ENCODE measurements at places on chromosomes 1 and 21.

- no peak for DNase-seq
Observed at GRCh38 chr1:190168893-190169280, 308.8 kb downstream of the BRINP3 start.

GRCh38 chr1:25768999-25769398 is 31.0 kb upstream of the SELENON start:
- DNase-seq = no peak

GRCh38 chr1:152970495-152970894 is at the start of gene SPRR4:
Gene SPRR4, plus strand, starts transcription at chr1:152970648. Its CDS starts 1,243 bp downstream, at chr1:152971891.
- DNase-seq = no peak

- DNase-seq = no peak
Observed at GRCh38 chr1:208108646-208109330, 135.4 kb downstream of the PLXNA2 start.

- DNase-seq = no peak
Observed at GRCh38 chr1:31400393-31400792, 12.6 kb upstream of the SERINC2 start.

- no peak for DNase-seq
Observed at GRCh38 chr1:202306535-202307345, 35.0 kb downstream of the UBE2T start.

GRCh38 chr1:155272466-155273342 is 600 bp downstream of the CLK2 start:
- DNase-seq = no peak

GRCh38 chr1:215023155-215023832 is 59.2 kb upstream of the KCNK2 start:
- DNase-seq = no peak

DNA sequence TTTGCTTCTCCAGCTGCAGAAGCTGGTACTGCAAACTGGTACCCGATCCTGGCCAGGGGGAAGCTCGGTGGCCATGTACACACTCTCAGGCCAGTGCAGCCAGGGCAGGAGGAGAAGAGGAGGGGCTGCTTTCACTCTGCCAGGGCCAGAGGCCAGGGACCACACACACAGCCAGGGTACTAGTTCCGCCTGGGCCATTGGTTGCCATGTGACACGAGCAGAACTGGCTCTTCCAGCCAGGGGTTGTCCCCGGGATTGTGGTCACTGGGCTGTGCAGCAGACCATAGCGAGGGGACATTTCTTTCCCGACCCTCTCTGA is 3.7 kb upstream of the SHISAL2A start:
- DNase-seq = no peak

DNA sequence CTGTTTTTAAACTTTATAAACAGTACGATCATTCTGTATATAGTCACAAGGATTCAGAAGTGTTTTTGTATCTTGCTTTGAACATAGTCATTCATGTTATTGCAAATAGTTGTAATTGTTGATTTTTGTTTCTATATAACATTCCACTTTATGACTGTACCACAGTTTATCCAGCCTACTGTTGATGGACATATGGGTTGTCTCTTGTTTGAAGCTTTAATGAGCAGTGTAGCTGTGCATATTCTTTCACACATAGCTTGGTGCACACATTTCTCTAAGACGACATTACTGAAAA is 6.1 kb downstream of the CD101 start:
- no peak for DNase-seq

GRCh38 chr21:31531967-31532366 is 127.5 kb upstream of the SOD1 start:
- no peak for DNase-seq

- no peak for DNase-seq
Observed at GRCh38 chr1:201406831-201407406, 7.8 kb upstream of the LAD1 start.

- no peak for DNase-seq
Observed at GRCh38 chr1:202063093-202063492, 52.7 kb downstream of the ELF3 start.

- peak; percentile 51 for DNase-seq
Observed at GRCh38 chr1:161182214-161182613, 4.9 kb upstream of the B4GALT3 start.

- DNase-seq = no peak
Observed at GRCh38 chr1:13899856-13900255, 199.9 kb downstream of the PRDM2 start.

DNA sequence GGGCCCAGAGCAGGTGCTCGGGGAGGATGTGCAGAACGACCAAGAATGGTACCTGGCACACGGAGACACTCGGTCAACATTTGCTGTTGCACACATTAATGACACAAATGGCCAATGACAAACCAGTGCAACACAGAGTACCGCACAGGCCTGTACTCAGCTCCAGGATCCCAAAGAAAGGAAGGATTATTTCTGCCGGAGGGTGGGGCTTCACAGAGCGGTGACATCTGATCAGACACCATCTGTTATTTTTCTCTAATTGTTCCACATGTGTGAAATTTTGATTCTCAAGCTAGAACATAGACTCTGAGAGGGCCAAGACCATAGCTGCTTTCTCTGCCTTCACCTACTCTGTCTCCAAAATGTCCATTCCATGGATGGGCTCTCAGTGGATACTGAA is 100.4 kb downstream of the MRPL37 start:
- no peak for DNase-seq

DNA sequence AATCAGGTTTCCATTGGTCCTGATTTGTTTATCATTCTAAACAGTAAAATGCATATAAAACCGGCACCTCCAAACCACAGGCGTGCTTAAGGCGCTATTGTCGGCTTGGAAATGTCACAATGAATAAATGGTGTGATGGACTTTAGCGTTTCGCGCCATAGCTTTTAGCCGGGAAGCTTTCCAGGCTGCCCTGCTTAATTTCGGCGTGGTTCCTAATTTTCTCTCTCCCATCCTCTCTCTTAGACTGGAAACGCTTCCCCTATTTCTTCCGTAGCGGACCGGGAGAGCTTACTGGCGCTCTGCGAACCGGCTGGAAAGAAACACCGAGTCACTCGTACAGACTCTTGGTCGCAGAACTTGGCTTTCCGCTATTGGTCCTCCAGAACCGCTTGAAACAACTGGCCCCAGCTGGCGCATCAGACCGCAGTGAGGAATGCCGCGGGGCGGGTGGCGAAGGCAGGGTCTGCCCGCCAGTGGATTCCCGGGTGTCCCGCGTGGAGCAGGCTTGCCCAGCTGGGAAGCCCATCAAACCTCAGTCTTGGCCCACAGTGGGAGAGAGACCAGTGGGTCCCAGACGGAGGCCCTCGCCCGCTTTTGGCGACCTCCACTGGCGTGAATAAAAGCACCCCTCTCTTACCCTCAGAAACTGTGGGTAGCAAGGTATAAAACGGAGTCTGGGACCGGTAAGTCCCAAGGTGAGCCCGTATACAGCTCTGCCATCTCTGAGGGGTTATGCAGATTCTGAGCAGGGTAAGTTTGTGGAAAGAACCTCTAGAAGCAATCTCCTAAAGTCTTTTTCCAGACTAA is 4.0 kb upstream of the LHX8 start:
- DNase-seq = no peak

GRCh38 chr1:13662493-13662892 is 37.5 kb upstream of the PRDM2 start:
- DNase-seq = no peak

DNA sequence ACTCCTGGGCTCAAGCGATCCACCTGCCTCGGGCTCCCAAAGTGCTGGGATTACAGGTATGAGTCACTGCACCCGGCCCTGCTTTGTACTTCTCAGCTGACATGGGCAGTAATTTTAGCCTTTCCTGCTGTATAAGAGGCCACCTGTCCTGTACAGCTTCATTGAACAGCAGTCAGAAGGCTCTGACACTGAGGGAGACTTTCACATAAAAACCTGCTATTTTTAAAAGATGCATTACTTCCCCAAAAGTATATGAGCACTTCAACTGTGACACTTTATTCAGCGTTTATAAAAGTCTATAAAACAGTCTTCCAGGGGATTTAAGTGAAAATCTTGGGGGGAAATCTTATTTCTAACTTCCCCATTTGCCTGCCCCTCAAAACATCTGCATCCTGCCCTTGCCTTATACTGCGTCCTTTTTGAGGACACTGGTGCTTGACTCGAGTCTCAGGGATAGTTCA is 17.6 kb downstream of the RNU5D-1 start:
- no peak for DNase-seq

DNA sequence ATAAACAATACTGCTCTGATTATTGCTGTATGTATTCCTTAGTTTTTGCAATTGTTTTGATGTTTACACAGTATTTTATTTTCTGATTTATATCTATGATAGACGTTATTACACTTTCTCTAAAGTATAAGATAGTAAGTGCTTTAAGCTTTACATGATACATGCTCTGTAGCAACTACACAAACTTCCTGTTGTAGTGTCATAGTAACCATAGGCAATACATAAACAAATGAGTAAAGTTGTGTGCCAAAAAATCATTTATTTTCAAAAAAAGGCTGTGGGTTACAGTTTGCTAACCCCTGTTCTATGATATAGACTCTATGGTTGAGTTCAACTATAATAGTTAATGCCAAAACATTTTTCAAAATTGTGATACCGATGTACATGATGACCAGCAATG is 1156.4 kb downstream of the AMY1C start:
- DNase-seq = no peak

- no peak for DNase-seq
Observed at GRCh38 chr1:201578008-201578888, 39.3 kb downstream of the NAV1 start.

GRCh38 chr1:94183197-94183815 is 54.1 kb downstream of the ARHGAP29 start:
- no peak for DNase-seq

DNA sequence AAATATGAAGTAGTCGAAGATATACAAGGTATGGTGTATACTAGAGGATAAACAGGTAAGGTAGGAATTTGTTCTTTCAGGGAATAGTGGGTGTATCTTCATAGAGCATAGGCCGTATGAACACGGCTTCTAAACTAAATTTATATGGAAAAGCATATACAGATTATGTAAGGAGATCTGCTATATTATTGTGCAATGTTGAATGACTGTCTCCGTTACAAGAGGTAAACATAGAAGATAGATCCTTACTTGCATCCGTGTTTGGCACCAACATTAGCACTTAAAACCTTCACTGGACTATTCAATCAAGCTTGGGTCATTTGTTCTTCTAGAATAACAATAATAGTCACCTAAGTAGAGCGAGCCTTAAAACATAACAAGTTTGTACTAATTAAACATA is 45.9 kb downstream of the CLEC20A start:
- DNase-seq = no peak

- no peak for DNase-seq
Observed at GRCh38 chr1:154911691-154912550, 24.6 kb downstream of the PMVK start.

- DNase-seq = no peak
Observed at GRCh38 chr1:92399076-92399475, 87.6 kb downstream of the GFI1 start.

DNA sequence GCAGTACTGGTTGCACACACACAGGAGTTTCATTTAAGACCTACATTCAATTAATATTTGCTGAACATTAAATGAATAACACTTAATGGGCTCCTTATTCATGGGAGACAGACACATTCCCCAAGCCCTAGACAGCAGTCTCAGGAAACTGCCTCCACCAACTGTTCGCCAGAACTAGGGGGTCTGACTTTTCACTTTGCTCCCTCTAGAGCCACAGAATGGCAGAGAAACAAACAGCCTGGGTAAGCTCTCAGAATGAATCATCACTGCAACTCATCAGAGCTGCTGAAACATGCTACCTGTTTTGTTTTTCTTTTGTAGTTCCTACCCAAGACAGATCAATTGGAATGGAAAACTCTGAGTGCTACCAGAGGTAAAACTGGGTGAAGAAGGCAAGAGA is 31.7 kb downstream of the ELK4 start:
- no peak for DNase-seq

DNA sequence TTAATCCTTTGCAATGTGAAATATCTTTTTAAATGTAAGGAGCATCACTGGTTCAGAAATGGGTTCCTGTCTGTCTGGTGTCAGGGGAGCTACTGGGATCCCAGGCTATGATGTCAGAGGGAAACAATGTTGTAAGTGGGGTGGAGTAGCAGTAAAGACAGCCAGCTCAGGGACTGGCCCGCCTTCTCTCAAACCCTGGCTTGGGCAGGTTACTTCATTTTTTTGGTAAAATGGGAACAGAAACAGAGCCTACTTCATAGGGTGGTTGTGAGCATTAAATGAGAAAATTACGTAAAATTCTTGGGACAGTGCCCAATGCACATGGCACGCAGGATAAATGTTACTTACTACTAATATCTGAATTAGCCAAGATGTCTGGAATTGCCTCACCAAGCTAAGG is 30.7 kb upstream of the IL20 start:
- DNase-seq = no peak

DNA sequence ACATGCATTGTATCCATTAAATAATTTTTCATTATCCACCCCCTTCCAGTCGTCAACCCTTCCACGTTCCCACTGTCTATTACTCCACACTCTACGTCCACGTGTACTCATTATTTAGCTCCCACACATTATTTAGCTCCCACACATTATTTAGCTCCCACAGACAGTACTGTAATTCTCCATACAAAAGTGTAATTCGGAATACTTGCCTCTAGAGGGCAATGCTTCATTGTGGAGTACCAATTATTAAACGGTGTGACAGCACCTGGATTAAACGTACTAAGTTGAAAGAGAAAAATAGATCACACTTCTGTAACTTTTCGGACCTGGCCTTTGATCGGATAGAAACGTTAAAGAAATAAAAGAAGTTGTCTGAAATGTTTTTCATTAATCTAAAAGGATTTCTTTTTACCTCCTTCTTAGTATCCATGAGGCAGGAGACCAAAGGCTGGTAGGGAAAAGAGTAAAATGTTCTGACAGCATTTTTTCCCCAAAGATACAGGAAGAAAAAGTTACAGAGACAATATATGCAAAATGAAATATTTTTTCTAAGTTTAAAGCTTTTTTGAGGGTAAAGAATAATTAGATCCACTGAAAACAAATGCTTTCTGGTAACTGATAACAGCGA is 99.2 kb downstream of the LHX8 start:
- no peak for DNase-seq

DNA sequence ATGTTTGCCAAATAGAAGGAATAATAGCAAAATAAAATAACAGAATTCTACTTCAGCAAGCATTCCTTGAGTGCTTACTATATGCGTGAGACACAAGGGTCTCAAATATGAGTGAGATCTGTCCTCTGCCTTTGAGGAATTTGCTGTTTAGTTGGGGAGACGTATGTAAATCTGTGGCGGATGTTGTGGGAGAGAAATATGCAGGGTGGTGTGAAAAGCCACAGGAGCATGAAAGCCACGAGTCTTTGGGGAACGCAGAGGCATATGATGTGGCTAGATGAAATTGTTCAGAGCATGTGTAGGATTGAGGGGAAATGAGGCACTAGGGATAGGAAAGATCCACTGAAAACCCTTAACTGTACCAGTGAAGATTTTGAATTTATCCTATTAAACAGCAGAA is 244.4 kb downstream of the PBX1 start:
- no peak for DNase-seq
